Activated CD4-positive, alpha-beta T cell treated with anti-CD3 and anti-CD28 coated beads for 4 hours (primary cell): ENCODE measurements at places on chromosomes 6 and 20.

DNA sequence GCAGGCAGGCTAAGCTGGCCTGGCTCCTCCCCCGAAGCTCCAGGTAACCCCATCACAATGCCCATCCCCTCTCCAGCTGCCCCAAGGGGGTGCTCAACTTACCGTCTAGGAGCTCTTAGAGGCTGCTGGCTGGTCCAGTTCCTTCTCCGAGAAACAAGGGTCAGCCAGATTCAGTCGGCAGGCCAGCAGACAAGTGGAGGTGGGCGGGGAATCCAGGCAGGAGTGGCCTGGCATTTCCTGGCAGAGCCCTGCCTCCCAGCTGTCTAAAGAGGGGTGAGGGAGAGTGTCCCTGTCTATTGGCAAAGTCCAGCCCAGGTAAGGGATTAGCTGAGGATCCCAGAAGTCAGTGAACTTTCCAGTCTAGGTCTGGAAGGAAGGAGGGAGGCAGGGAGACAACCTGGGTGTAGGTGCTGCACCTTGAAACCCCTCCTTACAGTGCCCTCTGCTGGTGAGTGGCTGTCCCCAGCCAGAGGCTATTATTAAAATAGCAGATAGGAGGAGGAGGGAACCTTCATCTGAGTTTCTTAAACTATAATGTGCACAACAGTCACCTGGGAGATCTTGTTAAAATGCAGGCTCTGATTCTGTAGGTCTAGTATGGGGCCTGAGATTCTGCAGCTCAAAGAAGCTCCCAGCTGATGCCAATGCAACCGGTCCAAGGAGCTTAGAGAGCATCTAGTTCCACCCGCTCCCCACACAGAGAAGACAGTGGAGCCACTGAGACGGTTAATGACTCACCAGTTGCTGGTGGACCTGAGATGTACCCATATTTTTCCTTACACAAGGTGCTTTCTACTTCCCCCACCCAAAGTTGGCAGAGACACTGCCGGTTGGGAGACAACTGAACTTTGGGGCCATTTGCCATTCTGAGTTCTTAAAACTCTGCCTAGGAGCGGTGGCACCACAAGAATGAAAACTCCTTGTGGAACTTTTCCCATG, at the start of gene UNC5CL:
Gene UNC5CL, minus strand, starts transcription at position 162 of the 939 bp plus-strand sequence. CDS start 4,147 bp downstream, outside the sequence.
- peak; percentile 64 for DNase-seq

GRCh38 chr6:107600936-107601335, 111.0 kb downstream of the SOBP start:
- no peak for DNase-seq

GRCh38 chr6:161890832-161891297, 617.0 kb upstream of the AGPAT4 start:
- DNase-seq = no peak

DNA sequence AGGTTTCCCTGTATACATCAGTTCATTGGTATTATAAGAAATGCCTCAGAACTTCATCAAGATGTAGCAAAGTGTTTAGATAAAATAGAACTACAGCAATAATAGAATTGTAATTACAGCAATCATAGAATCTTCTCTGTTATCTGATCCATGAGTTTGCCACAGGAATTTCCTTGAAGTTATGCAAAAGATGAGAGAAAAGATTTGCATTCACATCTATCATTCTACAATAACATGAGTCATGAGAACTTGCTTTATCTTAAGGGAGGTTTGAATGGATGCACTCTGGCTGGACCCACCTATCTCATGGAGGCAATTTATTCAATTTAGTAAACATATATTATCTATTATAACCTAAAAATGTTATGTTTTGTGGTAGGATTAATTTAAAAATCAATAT, 329.8 kb upstream of the EPHA7 start:
- no peak for DNase-seq

- no peak for DNase-seq
These were observed 529.2 kb upstream of the JARID2 start for GRCh38 chr6:14716499-14717146.

- DNase-seq = no peak
These were observed 185.9 kb downstream of the PDE7B start for GRCh38 chr6:136037242-136037875.

GRCh38 chr20:1275919-1276318, 9.8 kb downstream of the SNPH start:
- DNase-seq = no peak

DNA sequence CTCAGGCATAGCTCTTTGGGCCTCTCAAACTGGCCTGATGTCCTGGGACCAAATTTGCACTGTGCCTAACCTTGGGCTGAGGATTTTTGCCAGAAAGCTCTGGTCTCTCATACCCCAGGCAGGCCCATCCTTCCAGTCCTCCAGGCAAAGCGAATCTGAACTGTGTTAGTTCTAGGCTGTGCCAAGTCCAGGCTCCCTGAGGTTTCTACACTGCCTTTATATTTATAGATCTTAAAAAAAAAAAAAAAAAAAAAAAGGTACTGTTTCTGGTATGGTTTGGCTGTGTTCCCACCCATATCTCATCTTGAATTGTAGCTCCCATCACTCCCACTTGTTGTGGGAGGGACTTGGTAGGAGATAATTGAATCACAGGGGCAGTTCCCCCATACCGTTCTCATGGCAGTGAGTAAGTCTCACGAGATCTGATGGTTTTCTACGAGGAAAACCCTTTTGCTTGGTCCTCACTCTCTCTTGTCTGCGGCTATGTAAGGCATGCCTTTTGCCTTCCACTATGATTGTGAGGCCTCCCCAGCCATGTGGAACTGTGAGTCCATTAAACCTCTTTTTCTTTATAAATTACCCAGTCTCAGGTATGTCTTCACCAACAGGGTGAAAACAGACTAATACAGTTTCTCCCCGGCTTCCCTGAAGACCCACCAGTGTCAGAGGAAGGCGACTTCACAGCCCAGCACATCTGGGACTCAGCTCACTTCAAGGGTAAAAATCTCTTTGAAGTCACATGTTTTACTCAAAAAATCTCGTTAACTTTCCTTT, 39.0 kb upstream of the TBXT start:
- DNase-seq = no peak

DNA sequence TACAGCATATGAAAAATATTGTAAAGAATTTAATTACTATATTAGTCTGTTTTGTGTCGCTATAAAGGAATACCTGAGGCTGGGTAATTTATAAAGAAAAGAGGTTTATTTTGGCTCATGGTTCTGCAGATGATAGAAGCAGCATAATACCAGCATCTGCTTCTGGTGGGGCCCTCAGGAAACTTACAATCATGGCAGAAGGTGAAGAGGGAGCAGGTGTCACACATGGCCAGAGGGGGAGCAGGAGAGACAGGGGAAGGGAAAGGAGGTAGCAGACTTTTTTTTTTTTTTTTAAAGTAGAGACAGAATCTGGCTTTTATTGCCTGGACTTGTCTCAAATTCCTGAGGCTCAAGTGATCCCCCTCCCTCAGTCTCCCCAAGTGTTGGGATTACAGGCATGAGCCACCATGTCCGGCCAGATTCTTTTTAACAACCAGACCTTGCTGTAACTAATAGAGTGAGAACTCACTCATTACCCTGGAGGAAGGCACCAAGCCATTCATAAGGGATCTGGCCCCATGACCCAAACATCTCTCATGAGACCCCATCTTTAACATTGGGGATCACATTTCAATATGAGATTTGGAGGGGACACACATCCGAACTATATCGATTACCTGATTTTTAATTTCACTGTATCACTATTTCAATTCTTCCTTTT, 64.6 kb downstream of the MAN1A1 start:
- no peak for DNase-seq

- DNase-seq = no peak
These were observed 43.1 kb upstream of the JAG1 start for GRCh38 chr20:10716855-10717254.

DNA sequence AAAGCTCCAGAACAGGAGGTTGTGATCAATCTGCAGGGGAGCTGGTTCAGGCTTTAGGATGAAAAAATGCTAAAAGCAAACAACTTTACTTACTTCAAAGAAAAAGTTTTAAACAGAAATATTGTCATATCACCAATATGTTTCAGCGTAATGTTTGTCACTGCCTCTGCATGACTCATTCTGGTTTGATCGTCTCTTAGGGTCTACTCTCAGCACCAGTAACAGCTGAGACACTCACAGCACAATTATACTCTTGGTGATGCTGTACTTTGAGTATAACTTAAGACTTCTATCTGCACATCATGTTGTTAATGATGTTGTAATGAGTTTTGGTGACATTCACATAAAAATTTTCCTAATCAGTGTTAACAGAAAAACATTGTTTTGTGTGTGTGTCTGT, 665.4 kb downstream of the EPM2A start:
- DNase-seq = no peak

GRCh38 chr6:80769106-80769505, 662.6 kb downstream of the BCKDHB start:
- no peak for DNase-seq

GRCh38 chr6:123533862-123534648, 102.7 kb downstream of the TRDN start:
- DNase-seq = no peak

DNA sequence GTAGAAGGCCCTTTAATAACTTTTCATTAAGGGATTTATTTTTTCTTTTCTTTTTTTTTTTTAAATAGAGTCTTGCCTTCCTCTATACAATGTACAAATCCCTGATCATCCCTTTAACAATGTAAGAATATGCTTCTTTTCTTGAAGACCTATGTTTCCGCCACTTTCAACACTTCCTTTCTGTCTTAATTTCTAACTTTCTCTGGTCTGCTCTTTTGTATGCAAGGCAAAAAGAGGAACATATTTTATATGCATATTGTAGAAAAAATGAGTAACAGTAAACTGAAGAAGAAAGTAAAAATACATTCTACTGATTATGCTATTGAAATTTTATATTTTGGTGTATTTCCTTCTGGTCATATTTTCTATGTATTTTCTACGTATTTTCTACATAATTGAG, 484.7 kb downstream of the TFAP2B start:
- no peak for DNase-seq
